ENCODE measurements at places on chromosomes 6 and 20.
A peak's percentile ranks its signal among the peaks of the same experiment; 100 is the strongest.

- no peak for DNase-seq
These were observed 32.0 kb downstream of the MTHFD1L start for GRCh38 chr6:150897400-150897943.

- no peak for DNase-seq
These were observed 95.4 kb downstream of the OGFRL1 start for GRCh38 chr6:71383901-71384489.

DNA sequence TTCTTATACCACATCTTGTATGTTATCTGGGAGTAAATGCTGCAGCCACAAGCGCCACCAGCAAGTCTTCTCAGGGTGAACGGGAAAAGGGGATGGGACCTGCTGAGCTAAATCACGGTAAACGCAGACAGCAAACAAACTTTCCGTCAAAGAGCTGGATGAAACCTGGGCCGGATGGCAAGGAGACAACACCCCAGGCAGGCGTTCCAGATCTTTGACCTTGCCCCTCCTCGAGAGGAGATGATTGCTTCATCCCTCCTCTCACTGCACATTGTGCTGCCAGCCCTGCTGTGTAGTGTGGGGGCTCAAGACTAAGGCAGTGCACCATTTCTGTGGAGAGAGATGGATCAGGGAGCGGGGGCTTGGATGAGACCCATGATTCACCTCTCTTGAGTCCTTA is 9.8 kb downstream of the RAET1E start:
- DNase-seq = no peak

DNA sequence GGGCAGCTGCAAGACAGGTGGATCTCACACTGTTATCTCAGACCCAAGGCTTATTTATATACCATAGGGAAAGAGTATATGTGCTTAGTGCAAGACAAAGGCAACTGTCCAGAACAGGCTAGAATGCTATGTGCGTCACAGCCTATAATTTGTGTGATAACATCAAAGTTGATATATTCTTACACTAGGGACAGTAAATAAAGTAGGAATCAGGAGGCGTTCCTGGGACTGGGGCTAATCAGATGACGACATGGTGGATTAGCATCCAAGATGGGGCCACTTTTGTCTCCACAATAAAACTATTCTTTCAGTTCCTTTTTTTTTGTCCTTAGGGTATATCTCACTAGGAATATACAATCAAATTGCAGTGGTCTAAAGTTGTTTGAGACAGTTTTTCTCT is 54.9 kb upstream of the IER3 start:
- no peak for DNase-seq

- DNase-seq = no peak
These were observed 26.3 kb upstream of the SLC22A3 start for GRCh38 chr6:160321729-160322505.

- DNase-seq = no peak
These were observed 415 bp upstream of the CUL9 start for GRCh38 chr6:43181621-43181941.

DNA sequence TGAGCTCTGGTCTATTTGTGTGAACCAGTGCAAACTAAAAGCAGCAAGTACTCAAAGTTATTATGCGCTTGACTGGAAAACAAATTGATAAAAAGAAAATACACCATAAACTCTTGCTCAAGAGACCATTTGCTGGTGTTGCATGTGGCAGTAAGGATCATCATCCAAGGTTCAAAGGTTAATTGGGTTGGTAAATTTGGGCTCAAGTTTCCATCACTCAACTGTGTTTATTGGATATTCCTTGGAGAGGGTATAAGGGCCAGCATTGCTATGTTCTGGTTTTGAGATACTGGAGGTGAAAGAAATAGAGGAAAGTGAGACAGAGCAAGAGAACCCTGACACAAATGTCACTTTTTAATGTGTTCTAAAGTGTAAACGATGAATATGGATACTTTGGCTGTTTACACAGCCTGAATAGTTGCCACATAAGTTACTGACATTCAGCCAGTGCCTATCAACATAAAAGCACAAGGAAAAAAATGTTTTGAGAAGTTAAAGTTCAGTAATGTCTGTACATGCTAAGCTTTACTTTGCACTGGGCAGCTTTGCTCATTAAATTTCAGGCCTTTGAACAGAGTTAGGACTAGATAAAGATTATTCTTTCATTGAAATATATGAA is 736.1 kb downstream of the HDGFL1 start:
- no peak for DNase-seq

- no peak for DNase-seq
These were observed 625.3 kb downstream of the MMUT start for GRCh38 chr6:48837744-48838143.

DNA sequence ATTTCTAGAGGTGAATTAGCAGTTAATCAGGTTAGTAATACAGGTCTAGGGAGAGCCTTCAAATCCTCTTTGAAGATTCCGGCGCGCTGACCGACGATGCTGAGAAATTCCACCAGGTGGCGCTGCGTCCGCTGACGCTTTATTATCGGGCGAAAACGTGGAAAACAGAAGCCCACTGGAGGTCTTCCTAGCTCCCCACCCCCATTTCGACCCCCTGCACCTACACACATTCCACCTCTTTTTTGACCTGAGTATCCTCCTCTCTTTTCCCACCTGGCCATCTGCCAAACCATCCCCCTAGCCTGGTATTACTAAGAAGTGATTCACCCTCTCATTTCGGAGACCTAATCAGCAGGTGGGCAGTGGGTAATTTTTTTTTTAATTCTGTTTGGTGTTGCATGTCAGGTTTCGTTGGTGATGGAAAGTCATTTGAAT is 65.4 kb upstream of the RIN2 start:
- DNase-seq = peak; percentile 39

DNA sequence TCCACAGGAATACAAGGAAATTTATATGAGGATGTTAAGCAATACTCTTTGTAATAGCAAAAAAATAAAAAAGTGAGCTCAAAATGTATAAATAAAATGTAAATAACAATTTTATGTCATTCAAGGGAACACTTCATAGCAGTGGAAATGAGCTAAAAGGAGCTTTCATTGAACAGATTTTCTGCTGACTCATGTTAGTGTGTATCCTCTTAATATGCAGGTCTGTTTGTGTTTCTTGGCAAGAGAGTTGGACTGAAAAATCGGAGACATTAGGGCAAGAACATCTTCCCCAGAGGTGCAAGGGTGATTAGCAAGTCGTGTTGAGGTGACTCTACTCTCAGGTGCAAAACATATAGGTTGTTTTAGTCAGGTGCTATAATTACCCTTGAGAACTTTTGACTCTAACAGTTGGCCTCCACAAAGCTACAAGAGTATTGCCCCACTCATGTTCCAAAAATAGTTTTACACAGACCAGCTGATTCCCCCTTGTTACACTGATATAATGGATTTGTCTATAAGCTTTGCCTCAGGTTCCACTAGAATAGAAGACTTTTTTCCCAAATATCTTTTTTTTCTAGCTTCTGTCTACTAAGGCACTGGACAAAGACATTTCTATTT is 702.9 kb downstream of the TENT5A start:
- DNase-seq = no peak

- DNase-seq = no peak
These were observed 61.5 kb downstream of the OGFRL1 start for GRCh38 chr6:71349976-71350615.

DNA sequence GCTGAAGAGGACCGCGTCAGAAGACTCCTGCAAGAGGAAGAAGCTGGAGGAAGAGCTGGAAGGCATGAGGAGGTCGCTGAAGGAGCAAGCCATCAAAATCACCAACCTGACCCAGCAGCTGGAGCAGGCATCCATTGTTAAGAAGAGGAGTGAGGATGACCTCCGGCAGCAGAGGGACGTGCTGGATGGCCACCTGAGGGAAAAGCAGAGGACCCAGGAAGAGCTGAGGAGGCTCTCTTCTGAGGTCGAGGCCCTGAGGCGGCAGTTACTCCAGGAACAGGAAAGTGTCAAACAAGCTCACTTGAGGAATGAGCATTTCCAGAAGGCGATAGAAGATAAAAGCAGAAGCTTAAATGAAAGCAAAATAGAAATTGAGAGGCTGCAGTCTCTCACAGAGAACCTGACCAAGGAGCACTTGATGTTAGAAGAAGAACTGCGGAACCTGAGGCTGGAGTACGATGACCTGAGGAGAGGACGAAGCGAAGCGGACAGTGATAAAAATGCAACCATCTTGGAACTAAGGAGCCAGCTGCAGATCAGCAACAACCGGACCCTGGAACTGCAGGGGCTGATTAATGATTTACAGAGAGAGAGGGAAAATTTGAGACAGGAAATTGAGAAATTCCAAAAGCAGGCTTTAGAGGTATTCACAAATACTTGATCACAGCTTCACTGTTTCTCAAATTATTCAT is 8.9 kb upstream of the SNRNP48 start:
- no peak for DNase-seq

- no peak for DNase-seq
These were observed 85.2 kb upstream of the CNR1 start for GRCh38 chr6:88251301-88251700.

DNA sequence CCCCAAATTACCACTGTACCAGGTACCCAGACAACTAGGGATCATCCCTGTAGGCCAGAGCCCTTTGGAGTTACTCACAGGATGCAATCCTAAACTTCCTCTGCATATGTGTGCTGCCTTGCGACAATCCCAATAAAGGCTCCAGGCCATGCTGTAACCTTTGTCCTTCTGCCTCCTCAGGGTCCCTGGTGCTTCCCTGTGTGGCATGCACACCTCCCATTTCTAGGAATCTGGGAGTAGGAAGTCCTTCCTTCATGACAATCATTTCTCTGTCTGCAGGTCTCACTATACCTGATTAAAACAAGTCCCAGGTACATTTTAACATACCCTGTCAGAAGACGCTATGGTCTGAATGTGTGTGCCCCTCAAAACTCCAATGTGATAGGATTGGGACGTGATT is 37.0 kb upstream of the MCUR1 start:
- DNase-seq = no peak

- DNase-seq = no peak
These were observed 635 bp downstream of the SLC35B3 start for GRCh38 chr6:8434727-8435092.

GRCh38 chr20:8568075-8568474 is 436.0 kb downstream of the PLCB1 start:
- DNase-seq = no peak

GRCh38 chr6:84853901-84854300 is 89.5 kb upstream of the TBX18 start:
- no peak for DNase-seq

GRCh38 chr6:143583542-143584327 is 72.2 kb upstream of the FUCA2 start:
- DNase-seq = peak; percentile 60

DNA sequence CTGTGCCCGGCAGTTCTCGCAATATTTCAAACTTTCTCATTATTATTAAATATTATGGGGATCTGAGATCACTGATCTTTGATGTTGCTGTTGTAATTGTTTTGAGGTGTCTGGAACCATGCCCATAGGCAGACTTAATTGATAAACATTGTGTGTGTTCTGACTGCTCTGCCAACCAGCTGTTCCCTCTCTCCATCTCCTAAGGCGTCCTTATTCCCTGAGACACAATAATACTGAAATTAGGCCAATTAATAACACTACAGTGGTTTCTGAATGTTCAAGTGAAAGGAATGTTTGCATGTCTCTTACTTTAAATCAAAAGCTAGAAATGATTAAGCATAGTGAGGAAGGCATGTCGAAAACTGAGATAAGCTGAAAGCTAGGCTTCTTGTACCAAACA is 7.6 kb downstream of the MAPK14 start:
- no peak for DNase-seq

GRCh38 chr20:53903652-53903987 is 166.8 kb downstream of the BCAS1 start:
- DNase-seq = no peak

- DNase-seq = no peak
These were observed 9.3 kb upstream of the CALHM6 start for GRCh38 chr6:116451916-116452315.

DNA sequence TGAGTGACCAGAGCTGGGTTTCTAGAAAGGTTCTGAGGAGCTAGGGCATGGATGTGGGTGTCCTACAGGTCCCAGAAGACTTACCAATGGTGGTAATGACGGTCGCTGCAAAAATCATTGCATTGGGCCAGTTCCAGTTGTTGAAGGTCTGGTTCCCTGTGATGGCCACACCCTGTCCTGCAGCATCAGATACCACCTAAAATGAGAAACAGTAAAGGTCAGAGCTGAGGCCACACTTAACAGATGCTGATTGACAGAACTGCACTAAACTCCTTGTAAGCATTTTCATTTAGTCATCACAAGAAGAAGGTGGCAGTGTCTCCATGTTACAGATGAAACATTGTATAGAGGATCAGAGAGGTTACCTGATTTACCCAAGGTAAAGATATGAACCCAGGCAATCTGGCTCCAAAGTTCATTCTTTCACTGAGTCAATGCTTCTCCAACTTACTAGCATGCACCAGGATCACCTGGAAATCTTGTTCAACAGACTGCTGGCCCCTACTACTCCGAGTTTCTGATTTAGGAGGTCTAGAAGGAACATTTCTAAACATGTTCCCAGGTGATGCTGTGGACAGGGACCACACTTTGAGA is 33.4 kb downstream of the KCNK5 start:
- no peak for DNase-seq

DNA sequence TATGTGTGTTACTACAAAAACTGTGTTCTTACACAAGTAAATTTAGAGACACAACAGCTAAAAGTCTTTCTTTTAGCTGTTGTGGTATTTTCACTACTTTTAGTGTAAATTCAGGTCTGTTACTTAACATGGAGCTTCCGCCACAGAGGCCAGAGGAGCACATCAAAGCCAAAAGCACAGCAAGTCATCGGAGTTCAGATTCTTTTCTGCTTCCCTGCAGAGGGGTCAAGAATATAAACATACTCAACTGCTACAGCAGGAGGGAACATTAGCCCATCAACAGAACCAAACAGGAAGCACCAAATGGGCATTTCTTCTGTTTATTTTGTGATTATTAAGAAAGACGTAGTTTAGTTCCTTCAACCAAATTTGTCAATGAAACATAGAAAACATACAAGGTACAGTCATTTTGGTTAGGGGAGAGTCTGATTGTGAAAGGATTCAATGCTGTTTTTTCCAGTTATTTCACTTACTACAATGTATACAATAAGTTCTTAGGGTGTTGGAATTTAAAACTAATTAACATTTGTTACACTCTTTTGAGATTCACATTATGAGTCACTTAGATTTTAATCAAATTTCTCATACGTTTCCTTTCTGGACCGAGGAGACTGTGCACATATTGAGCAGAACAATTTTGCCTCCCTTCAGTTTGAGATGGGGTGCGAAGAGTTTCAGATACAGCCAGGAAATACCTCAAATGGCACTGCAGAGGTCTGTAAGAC is 42.8 kb upstream of the DSE start:
- peak; percentile 62 for DNase-seq
